ENCODE measurements at places on chromosomes 2 and 18.

GRCh38 chr2:26649992-26650712, 9.0 kb upstream of the CIB4 start:
- H3K36me3 ChIP-seq, result no peaks in the 10 kb centered on the region
- DNase-seq, result peak; percentile 13
- no peak overlapping the region for H3K27ac ChIP-seq
- no peaks in the 10 kb centered on the region for H3K27me3 ChIP-seq

DNA sequence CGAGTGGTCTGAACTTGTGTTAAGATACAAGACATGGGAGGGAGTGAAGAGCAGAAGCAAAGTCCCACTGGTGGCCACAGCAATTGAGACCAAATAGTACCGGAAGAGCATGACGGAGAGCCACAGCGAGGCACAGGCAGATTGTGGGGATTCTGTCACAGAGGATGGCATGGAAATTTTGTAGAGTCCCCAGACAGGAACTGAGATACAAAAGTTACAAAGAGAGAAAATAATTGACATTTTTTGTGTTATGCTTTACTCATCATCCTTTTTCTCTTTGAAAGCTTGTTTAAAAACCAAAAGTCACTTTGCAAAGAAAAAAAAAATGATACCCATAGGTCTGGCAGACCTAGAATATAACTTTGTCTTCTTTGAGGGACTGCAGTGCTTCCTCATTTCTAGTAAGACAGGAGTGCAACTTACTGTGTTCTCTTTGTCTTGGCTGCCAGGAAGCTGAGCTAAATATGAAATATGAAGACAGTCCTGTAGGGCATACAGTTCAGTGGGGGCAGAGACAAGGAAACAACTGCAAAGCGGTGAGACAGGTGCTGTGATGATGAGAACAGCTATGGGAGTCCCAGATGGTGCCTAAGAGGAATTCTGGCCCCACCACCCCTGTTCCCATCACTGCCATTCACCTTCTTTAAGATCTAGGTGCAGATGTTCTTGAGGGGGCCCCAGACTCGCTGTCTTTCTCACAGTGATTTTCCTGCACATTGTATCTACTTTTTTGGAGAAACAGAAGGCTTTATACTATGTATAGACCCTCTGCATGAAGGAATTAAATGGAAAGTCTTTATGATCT, 5.2 kb downstream of the ARHGAP25 start:
- no peak overlapping the region for H3K4me3 ChIP-seq
- H3K36me3 ChIP-seq, result no peaks in the 10 kb centered on the region
- H3K27me3 ChIP-seq, result no peaks in the 10 kb centered on the region
- no peak for DNase-seq

- H3K27ac ChIP-seq, result no peak overlapping the region
- H3K4me3 ChIP-seq, result no peak overlapping the region
- H3K27me3 ChIP-seq, result no peaks in the 10 kb centered on the region
- H3K36me3 ChIP-seq, result no peaks in the 10 kb centered on the region
- H3K4me1 ChIP-seq, result no peaks in the 10 kb centered on the region
Measured at GRCh38 chr2:126449677-126450076, 206.3 kb upstream of the GYPC start.

DNA sequence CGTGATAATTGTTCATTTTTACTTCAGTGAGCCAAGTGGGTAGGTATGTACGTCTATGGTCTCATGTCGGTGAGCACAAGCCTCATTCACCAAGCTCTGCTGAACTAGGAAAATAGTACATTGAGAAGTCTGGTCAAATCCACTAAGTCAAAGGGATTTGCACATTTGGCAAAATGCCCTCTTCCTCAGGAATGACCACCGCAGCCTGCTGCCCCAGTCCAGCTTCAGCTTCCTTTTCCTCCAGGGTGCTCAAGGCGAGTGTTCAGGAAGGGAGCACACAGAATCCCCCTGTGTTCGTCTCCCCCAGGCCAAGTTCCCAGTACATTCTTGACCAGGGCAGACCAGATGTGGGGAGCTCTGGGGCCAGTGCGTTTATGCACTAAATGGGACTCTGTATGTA, 23.0 kb downstream of the TCF7L1 start:
- H3K4me1 ChIP-seq, result peaks cover 9% of the 10 kb centered on the region
- DNase-seq, result peak; percentile 66

GRCh38 chr2:218720048-218721041, 9.7 kb downstream of the TTLL4 start:
- DNase-seq, result no peak
- peaks cover 41% of the 10 kb centered on the region for H3K4me1 ChIP-seq
- H3K27me3 ChIP-seq, result no peaks in the 10 kb centered on the region
